MG63 (cell line): ENCODE measurements at places on chromosomes 1 and 21. TPM values are rescaled to one million over a fixed set of nuclear protein-coding genes. Genes with fewer than 3 reads are reported as not detected.

- DNase-seq, result no peak
Observed at GRCh38 chr21:35211782-35212181, 162.7 kb upstream of the RUNX1 start.

DNA sequence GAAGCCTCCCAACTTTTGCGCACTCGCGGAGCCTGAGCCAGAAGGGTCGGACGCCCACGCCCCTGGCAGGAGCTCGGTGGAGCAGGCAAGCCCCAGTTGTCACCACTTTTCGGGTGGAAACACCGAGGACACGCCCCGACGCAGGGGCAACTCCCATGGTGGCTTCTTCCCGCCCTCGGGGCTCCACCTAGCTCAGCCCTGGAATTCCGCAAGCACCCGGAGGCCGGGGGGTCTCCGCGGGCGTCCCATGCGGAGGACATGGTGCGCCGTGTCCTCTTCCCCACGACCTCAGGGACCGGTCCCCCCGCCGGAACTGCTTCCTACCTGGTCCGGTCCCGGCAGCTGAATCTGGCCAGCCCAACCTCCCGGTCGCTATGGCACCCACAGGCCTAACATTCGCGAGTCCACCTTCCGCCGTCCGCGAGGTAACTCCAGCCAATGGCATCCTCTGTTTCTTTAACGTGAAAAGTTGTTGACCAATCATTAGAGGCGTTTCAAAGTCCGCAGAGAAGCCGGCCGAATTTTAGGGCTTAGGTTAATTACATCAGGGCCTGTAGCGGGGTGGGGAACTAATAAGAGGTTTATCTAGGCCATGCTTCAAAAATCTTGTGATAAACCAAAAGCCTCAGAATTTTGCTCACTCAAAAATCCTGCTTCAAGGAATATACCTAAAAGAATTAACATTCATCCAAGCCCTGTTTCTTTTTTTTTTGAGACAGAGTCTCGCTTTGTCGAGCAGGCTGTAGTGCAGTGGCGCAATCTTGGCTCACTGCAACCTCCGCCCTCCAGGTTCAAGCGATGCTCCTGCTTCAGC, at the start of gene STPG1:
TSS of gene STPG1 (minus strand) at position 433 of the 814 bp plus-strand sequence. CDS start 12,394 bp downstream, outside the sequence.
- peak; percentile 80 for DNase-seq

DNA sequence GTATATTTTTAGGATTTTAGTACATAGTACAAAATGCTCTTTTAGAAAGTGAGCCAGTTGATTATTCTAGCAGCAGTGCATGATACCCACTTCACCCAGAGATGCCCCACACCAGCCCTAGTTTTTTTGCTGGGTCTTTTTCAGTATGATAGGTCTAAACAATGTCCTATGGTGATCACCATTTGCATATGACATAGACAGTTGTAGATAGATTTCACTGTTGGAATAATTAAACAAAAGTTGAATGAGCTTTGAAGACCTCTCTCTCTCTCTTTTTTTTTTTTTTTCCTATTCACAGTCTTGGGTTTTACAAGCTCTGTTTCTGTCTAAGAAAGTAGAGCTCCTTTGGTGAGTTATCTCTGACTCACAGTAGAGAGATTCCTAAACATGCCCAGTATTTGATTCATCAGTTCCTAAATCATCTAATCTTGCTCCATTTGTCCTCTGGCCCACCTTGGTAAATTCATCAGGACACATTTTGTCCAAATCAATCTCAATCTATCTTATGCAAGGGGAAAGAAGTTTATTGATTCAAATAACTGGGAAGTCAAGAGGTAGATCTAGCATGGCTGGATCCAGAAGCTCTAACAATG, 44.7 kb upstream of the VAV3 start:
- DNase-seq, result no peak

DNA sequence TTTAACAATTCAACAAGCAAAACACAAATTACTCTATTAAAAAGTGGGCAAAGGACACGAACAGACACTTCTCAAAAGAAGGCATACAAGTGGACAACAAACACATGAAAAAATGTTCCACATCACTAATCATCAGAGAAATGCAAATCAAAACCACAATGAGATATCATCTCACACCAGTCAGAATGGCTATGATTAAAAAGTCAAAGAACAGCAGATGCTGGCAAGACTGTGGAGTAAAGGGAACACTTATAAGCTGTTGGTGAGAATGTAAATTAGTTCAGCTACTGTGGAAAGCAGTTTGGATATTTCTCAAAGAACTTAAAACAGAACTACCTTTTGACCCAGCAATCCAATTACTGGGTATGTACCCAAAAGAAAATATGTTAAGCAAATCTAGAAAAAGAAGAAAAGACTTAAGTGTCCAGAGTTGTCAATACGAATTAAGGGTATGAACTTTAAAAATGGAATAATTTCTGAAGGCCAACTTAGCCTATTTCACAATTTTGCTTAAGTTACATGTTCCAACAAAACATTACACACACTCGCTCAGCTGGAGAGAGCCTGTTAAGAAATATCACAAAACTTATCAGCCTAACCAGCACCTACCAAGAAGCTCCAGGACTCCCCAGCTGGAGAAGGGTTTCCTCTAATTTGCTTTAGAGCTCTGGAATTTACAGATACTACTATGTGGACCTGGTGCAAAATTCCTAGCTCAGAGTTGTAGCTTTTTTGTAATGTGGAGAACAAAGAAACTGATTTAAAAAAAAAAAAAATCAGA, 232.1 kb downstream of the DUSP10 start:
- no peak for DNase-seq

DNA sequence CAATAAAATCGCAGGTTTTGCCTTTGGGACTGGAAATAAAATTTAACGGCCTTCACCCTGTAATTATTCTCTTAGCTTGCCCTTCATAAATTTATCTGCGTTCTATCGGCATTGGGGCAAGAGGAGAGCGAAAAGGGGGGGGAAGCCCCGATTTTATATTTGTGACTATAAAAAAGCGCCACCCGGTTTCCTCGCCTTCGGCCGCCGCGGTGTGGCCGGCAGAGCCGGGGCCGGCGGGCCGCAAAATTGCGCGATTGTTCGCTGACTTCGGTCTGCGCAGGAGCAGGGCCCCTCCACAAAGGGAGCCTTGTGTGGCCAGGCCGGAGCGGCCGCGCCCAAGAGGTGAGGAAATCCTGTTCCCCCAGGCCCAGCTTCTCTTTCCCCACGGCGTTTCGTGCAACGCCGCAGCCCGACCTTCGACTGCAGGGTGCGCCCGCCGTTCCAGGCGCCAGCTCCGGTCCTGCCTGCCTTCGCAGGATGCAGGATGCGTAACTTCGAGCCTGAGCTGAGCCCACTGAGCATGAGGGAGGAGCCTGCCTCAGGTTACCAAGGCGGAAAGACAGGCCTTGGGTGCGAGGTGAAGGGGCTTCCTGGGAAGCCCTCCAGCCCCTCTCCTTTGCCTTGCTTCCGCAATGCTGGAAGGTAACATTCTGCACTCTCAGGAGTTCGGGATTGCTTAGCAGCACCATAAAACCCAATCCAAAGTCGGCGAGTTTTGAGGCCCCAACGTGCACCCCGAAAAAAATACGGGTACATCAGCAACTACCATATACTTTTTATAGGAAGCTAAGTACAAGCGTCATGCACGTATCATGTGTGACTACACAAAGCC, 4.9 kb upstream of the TBX15 start:
- DNase-seq, result no peak

GRCh38 chr1:2416403-2416802, 4.0 kb upstream of the PEX10 start:
- no peak for DNase-seq

GRCh38 chr1:219414250-219414649, 198.7 kb downstream of the ZC3H11B start:
- DNase-seq, result no peak

- no peak for DNase-seq
Observed at GRCh38 chr21:32817208-32817607, 45.7 kb upstream of the PAXBP1 start.

The SMIM11 gene
- total RNA-seq, result 7.9 and 12.3 TPM in 2 replicates

- DNase-seq, result peak; percentile 44
Observed at GRCh38 chr1:44354268-44354839, 703 bp downstream of the ERI3 start.

The ZNF691 gene
- total RNA-seq, result 6.9 and 10.3 TPM in 2 replicates

The OR2G6 gene
- not detected in 2 replicates for total RNA-seq

The LRP8 gene
- 12.4 and 16.1 TPM in 2 replicates for total RNA-seq

The FCRL2 gene
- not detected in 2 replicates for total RNA-seq

DNA sequence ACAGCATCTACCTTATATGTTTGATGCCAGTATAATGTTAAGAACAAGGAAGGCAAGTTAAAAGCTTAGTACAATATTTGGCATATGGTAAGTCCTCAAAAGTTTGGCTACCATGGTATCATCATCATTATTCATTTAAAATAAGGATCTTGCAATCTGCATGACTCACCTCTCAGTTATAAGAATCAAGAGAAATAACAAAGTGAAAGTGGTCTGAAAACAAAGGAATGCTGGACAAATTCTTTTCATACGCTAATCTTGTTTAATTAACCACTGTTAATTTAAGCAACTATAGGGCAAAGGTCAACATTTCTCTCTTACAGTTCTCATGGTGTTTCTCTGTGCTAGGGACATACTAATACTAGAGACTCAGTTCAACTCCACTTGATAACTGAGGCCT, 13.0 kb upstream of the CLDN19 start:
- DNase-seq, result no peak

The PHGDH gene
- 240 and 396 TPM in 2 replicates for total RNA-seq

DNA sequence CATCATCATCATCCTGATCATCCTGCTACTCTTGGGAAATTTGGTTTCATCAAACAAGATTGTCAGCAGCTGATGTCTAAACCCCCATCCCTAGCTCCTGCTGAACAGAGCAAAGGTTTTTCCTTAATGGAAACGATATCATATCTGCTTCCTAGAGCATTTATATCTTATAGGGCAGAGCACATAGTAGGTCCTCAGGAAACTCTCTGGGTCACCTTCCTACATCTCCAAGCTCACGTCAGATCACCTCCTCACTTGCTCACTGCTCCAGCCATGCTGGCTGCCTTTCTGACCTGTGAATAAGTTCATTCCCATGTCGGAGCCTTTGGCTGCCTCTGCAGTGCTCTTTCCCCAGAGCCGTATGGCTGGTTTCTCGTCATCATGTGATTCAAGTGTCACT, 10.4 kb downstream of the FBXO2 start:
- DNase-seq, result no peak

The TEDDM1 gene
- not detected in 2 replicates for total RNA-seq

GRCh38 chr1:40789661-40790430, 6.3 kb downstream of the KCNQ4 start:
- no peak for DNase-seq

The KDM1A gene
- 138 and 140 TPM in 2 replicates for total RNA-seq

GRCh38 chr1:90162216-90162615, 167.3 kb downstream of the ZNF326 start:
- no peak for DNase-seq

The EXO1 gene
- 28.5 and 40.7 TPM in 2 replicates for total RNA-seq

GRCh38 chr1:228987286-228987685, 252.0 kb downstream of the RHOU start:
- DNase-seq, result no peak

- DNase-seq, result no peak
Observed at GRCh38 chr21:35482096-35482495, 433.0 kb upstream of the RUNX1 start.

- DNase-seq, result no peak
Observed at GRCh38 chr1:147577033-147577773, 35.9 kb downstream of the BCL9 start.

DNA sequence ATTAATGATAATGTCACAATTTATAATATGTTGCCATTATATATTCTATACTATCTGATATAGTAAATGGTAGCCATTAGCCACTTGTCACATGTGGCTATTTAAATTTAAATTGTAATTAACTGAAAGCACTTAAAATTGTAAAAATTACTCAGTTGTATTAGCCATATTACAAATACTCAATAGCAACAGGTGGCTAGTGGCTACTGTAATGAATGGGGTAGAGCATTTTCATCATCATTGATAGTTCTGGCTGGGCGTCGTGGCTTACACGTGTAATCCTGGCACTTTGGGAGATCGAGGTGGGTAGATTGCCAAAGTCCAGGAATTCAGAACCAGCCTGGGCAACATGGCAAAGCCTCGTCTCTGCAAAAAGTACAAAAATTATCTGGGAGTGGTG, 16.5 kb downstream of the ZBTB37 start:
- no peak for DNase-seq

GRCh38 chr1:7302126-7302525, 469.0 kb upstream of the VAMP3 start:
- no peak for DNase-seq

The HLX gene
- total RNA-seq, result 2.0 and 5.6 TPM in 2 replicates

DNA sequence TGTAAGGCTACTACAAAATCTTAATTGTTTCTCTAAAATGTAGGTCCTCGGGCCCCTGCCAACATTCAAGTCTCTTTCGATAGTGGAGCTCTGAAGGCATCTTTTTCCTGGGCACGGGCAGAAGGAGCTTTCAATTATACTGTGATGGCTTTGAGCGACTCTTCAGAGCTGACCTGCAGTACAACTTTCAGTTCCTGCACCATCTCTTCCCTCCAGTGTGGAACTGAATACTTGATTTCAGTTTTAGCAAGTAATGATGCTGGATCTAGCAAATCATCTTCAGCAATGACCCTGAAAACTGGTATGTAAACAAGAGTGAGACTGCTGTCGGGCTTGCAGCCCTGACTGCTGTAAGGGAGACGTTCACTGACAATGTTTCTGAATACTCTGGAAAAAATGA, 9.6 kb downstream of the FNDC7 start:
- DNase-seq, result no peak

DNA sequence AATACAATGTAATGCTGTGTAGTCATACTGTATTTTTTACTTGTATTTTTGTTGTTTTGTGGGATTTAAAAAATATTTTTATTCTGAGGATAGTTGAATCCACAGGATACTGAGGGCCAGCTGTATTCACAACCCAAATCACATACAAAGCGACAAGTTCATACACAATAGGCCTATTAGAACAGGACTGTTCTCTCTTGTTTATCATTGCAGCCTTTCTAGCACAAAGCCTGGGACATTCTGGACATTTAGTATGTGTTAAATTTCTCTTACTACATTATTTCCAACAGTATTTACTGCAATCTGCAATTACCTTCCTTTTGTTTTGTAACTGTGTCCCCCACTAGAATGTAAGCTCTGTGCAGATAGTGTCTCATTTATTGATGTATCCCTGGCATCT, 65.4 kb downstream of the SLC35A3 start:
- DNase-seq, result no peak
